Stomach (tissue), 19 donors: ENCODE measurements at places on chromosomes 4 and X. TPM values are rescaled to one million over a fixed set of nuclear protein-coding genes. Genes with fewer than 3 reads are reported as not detected.

Gene SLC4A4
- 18.7 TPM for total RNA-seq

Gene USP17L18
- total RNA-seq: not detected

Gene FREM3
- total RNA-seq: not detected

DNA sequence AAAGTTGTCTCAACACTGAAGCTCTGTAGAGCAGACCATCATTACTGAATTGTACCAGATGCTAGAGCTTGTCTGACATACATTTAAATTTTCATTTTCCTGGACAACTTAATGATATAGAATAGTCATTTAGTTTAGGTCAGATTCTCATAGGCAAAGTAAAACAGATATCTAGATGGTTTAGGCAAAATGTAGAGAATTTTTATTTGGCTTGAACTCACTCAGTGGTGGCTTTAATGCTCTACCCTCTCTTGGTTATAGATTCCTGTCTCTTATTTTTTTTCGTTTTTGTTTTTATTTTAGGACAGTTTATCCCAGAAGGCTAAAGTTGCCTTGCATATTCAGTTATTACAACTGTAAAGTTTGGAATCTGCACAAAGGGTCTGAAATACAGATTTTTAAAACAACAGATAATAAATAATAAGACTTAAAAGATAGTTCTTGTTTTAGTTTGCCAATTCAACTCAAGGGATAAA, 4.0 kb upstream of the IRS4 start:
- H3K36me3 ChIP-seq: no peaks in the 10 kb centered on the region
- H3K27ac ChIP-seq: no peak overlapping the region
- peaks cover 35% of the 10 kb centered on the region for H3K27me3 ChIP-seq
- peaks cover 12% of the 10 kb centered on the region for H3K4me1 ChIP-seq

GRCh38 chrX:7106649-7107048, 40.9 kb upstream of the STS start:
- no peaks in the 10 kb centered on the region for H3K27me3 ChIP-seq
- H3K36me3 ChIP-seq: peaks cover 22% of the 10 kb centered on the region
- DNase-seq: no peak

DNA sequence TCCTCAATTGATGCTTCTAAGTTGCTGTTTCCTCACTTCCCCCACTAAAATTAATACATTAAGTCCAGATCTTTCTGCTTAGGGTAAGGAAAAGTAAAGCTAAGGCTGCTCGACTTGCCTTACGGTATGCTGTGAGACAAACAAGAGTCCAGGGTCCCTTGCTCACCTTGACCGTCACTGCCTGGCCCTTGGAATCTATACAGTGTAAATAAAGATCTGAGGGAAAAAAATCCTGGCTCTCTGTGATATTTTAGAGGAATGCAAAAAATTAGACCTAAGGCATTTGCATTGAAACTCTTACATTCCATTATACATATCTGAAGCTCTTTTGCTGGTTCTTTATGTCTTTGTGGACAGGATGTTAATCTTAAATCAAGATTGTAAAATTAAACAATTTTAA, 129.6 kb upstream of the HCCS start:
- no peak for DNase-seq
- H3K36me3 ChIP-seq: no peaks in the 10 kb centered on the region
- no peaks in the 10 kb centered on the region for H3K27me3 ChIP-seq
- no peaks in the 10 kb centered on the region for H3K4me1 ChIP-seq
- no peak overlapping the region for H3K27ac ChIP-seq

GRCh38 chrX:47321823-47322371, 48.5 kb upstream of the ZNF157 start:
- H3K36me3 ChIP-seq: no peaks in the 10 kb centered on the region
- H3K4me1 ChIP-seq: no peaks in the 10 kb centered on the region
- no peak overlapping the region for H3K4me3 ChIP-seq
- H3K27me3 ChIP-seq: no peaks in the 10 kb centered on the region
- no peak for DNase-seq

DNA sequence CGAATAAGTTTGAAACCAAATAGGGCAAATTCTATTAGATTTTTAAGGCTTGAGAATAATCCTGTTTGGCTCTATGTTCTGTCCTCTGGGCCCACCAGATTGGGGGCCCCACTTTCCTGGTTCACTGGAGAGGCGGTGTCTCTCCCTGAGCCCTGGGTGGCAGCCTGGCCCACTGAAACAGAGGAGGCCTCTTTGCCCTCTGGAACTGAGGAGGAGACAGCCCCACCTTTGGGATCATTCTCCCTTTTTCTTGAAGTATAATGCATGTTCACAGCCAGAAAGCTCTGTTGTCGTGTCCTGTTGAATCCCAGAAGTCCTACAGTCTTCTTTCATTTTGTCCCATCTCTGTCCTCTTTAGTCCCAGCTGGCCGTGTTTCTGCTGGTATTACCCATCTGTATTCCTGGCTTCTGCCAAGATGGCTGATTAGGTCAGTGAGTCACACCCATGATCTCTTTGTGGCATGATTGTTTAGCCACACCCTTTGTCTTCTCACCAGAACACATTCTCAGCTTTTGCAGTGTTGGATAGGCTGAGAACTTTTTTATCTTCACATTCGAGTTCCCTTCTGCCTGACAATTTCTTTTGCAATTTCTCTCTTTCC, 8.1 kb upstream of the TBC1D25 start:
- H3K27ac ChIP-seq: peak overlapping the region; percentile 52
- no peak overlapping the region for H3K4me3 ChIP-seq
- no peaks in the 10 kb centered on the region for H3K27me3 ChIP-seq
- no peak for DNase-seq

GRCh38 chrX:38060331-38060878, 54.1 kb downstream of the SYTL5 start:
- H3K36me3 ChIP-seq: no peaks in the 10 kb centered on the region
- H3K4me1 ChIP-seq: no peaks in the 10 kb centered on the region
- DNase-seq: no peak
- no peak overlapping the region for H3K4me3 ChIP-seq

DNA sequence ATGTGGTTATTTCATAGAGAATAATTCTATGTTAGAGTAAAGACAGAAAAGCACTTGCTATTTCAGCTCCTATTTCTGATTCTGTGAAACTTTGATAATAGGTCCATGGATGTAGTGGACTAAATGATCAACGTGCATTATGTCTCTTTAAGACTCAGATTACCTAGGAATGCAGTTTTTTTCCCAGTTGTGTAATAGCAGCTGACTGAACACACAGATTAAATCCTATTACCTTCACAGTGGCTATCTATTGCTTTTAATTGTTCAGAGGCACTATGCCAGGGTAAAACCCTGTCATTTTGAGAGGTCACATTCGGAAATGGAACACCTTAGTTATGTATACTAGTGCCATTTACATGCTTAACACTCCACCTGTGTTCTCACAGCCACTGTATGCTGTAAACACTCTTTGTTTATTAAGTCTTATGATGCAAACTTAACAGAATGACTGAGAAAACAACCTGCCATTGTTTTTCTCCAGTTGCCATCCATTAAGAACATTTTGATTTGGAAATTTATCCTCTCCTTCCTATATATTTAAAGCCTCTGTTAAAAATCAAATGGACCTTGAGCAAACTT, 70.5 kb downstream of the HPGD start:
- no peak overlapping the region for H3K27ac ChIP-seq
- H3K4me1 ChIP-seq: peaks cover 7% of the 10 kb centered on the region
- no peak overlapping the region for H3K4me3 ChIP-seq
- no peaks in the 10 kb centered on the region for H3K27me3 ChIP-seq

- H3K27me3 ChIP-seq: no peaks in the 10 kb centered on the region
- H3K4me1 ChIP-seq: no peaks in the 10 kb centered on the region
- H3K4me3 ChIP-seq: no peak overlapping the region
- no peak overlapping the region for H3K27ac ChIP-seq
- H3K36me3 ChIP-seq: no peaks in the 10 kb centered on the region
Measured at GRCh38 chr4:62711575-62711974, 1511.4 kb downstream of the ADGRL3 start.

DNA sequence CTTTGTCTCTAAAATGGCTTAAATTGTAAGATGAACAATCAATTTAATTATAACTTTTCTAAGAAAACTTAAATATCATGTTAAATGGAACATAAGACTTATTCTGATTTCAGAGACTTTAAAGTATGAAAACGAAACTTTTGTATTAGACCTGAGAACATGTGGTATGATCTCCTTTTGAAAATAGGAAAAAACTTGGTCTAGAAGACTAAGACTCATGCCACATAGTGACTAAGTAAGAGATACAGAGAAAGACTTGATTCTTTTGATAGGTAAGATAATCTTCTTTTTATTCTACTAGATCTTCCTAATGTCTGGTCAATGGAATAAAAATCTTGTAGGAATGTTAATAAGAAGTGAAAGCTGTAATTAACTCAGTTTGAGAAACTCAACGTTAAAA, 326.3 kb upstream of the GRIA3 start:
- no peaks in the 10 kb centered on the region for H3K36me3 ChIP-seq
- no peaks in the 10 kb centered on the region for H3K27me3 ChIP-seq
- H3K4me1 ChIP-seq: no peaks in the 10 kb centered on the region
- DNase-seq: no peak
- H3K27ac ChIP-seq: no peak overlapping the region
